ENCODE measurements at places on chromosomes 16 and 17.

GRCh38 chr17:82677353-82677925 is 21.1 kb downstream of the RAB40B start:
- no peak for DNase-seq

DNA sequence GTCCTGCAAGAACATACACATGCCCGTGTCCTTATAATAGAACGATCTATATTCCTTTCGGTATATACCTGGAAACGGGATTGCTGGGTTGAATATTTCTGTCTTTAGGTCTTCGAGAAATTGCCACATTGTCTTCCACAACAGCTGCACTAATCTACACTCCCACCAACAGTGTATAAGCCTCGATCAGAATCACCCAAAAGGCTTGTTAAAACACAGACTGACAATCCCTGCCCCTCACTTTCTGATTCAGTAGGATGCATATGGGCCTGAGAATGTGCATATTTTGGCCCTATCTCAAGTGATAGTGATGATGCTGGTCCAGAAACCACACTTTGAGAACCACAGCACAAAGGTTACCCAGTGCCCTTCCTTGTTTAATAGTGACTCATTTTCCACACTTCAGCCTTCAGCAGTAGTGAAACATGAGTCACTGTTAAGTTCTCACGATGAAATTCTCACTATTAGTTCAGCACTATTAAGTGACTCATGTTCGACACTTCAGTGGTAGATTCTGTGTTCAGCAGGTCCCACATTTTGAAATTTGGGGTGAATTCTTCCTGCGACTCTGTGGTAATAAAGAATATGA is 215.6 kb downstream of the GRIN2A start:
- peak; percentile 86 for DNase-seq

DNA sequence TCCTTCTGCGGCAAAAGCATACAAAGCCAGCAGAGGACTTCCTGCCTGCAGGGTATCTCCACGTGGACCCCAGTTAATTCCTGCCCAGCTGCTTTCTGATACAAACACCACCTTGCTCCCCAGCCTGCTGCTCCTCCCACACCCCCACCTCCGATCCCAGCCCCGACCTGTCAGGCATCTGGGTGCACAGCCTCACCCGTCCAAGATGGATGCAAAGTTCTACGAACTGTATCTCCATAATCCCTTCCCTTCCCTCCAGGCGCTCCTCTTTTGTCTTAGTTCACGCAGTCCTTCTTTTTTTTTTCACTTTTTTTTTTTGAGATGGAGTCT is 15.6 kb upstream of the FOXJ1 start:
- DNase-seq: no peak

DNA sequence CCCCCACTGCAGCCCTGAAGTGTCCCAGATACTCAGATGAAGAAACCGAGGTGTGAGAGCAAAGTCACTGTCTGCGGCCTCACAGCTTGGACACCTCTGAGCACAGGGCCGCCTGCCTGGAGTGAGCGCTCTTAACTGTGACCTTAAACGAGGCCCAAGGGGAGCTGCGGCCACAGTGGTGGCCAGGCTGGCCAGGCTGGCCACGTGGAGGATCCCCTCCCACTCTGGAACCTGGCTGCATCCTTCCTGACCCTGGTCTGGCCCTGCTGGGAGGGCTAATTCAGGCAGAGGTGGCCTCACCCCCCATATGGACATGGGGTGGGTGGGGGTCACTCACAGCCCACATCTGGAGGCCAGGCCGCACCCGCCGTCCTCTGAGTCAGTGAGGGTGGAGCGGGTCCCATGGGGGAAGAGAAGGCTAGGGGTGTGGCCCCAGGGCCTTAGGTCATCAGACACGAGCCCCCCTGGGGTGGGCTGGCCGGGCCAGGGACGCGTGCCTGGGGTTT is 6.6 kb downstream of the VASN start:
- DNase-seq: no peak

DNA sequence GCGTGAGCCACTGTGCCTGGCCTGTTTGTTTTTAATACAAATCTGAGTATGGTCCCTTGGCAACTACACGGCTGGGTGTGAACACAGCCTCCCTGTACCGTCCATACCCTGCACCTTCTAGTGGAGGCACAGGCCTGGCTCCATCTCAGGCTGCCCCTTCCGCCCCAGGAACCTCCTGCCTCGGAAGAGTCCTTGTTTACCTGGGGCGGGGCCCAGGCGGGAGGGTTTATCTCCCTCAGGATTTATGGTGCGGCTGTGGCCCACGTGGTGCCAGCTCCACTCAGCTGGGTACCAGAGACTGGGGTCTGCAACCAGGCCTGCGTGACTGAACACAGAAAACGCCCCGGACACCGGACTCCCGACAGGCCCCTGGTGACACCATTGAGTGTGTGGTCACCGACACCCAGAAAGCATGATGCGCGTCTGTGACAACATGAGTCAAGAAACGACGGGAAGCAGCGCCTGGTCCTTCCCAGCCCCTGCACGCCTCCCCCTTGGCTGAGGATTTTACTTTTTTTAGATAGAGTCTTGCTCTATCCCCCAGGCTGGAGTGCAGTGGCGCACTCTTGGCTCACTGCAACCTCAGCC is 19.0 kb downstream of the UNKL start:
- DNase-seq: no peak

DNA sequence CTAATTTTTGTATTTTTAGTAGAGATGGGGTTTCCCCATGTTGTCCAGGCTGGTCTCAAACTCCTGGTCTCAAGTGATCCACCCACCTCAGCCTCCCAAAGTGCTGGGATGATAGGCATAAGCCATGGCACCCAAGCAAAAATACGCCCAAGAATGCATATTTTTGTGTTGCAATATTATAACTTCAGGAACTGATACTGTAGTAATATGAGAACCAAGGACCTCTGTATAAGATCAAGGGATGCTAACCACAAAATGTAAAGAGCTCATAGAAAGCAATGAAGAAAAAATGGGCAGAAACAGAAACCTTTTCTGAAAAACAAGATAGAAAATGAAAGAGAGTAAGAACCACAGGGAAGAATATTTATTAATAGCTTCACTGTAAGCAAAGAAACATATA is 183.6 kb upstream of the RPL38 start:
- DNase-seq: no peak

GRCh38 chr17:45293413-45294211 is 23.2 kb downstream of the MAP3K14 start:
- no peak for DNase-seq
